Astrocyte of the cerebellum (primary cell): ENCODE measurements at places on chromosomes 7 and 10.

DNA sequence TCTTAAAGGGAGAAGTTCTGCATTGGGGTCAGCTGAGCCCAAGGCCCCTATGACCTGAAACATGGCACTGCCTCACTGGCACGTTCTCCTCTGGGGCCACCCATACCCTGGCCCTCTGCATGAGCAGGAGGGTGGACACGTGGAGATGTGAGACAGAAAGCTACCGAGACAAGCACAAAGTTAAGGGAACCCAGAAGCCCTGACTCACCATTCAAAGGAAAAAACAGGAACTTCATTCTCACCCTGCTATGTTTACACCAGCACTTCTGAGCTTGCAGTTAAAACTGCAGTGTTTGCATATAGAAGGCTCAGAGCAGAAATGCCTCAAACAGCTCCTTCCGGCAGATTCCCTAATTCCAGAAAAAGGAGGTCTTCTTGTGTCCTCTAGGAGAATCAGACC lies 41.7 kb downstream of the DENND11 start:
- DNase-seq, result no peak

GRCh38 chr10:101570428-101571270 lies 17.4 kb downstream of the POLL start:
- DNase-seq, result no peak

GRCh38 chr7:97174303-97174702 lies 56.8 kb downstream of the SDHAF3 start:
- no peak for DNase-seq

GRCh38 chr10:95295031-95295755 lies 4.4 kb upstream of the PDLIM1 start:
- DNase-seq, result no peak

GRCh38 chr10:73591935-73592699 lies 975 bp upstream of the USP54 start:
- DNase-seq, result no peak
